ENCODE measurements at places on chromosomes 13 and 19. TPM values are rescaled to one million over a fixed set of nuclear protein-coding genes. Genes with fewer than 3 reads are reported as not detected.

SIGLEC12 gene
- not detected for total RNA-seq

SYT5 gene
- total RNA-seq: 2.1 TPM

TEAD2 gene
- total RNA-seq: 82.5 TPM

ZNF492 gene
- 0.39 TPM for total RNA-seq

CRB3 gene
- 44.4 TPM for total RNA-seq

TMEM38A gene
- total RNA-seq: 11.3 TPM

CCNA1 gene
- total RNA-seq: 7.4 TPM

- DNase-seq: no peak
- peak overlapping the region; percentile 59 for H3K27ac ChIP-seq
- H3K36me3 ChIP-seq: no peaks in the 10 kb centered on the region
Measured at GRCh38 chr13:29583073-29583785, 12.3 kb downstream of the SLC7A1 start.

DNA sequence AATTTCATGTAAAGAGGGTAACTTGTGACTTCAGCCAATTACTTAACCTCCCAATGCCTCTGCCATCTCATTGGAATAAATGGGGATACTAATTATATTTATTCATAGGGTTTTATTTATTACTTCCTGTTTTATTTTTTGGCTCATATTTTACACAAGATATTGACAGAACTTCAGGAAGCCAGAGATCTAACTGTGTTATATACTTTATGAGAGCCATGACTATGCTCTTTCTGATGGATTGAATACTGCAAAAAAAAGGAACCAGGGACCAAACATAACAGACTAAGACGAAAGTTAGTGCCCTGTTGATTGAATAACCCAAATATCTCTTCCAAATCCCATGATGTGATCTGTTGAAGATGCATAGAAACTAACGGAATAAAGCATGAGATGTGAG is 243.3 kb upstream of the STARD13 start:
- DNase-seq: no peak
- H3K4me1 ChIP-seq: 0 out of 2 replicates have a peak, but pooled peaks cover 5% of the 10 kb centered on the region
- no peaks in the 10 kb centered on the region for H3K27me3 ChIP-seq
- H3K4me3 ChIP-seq: no peak overlapping the region
- no peak overlapping the region for H3K27ac ChIP-seq
- no peaks in the 10 kb centered on the region for H3K36me3 ChIP-seq

- H3K36me3 ChIP-seq: no peaks in the 10 kb centered on the region
- H3K4me1 ChIP-seq: no peaks in the 10 kb centered on the region
- H3K27ac ChIP-seq: no peak overlapping the region
- no peaks in the 10 kb centered on the region for H3K27me3 ChIP-seq
- DNase-seq: no peak
- no peak overlapping the region for H3K4me3 ChIP-seq
Measured at GRCh38 chr19:434152-434960, 25.4 kb upstream of the C2CD4C start.

GRCh38 chr19:27777242-27777641 is 1435.7 kb downstream of the UQCRFS1 start:
- no peak overlapping the region for H3K4me3 ChIP-seq
- H3K27me3 ChIP-seq: peaks cover 18% of the 10 kb centered on the region
- H3K27ac ChIP-seq: no peak overlapping the region
- H3K4me1 ChIP-seq: no peaks in the 10 kb centered on the region
- H3K36me3 ChIP-seq: peaks cover 18% of the 10 kb centered on the region
- DNase-seq: no peak

- H3K27ac ChIP-seq: no peak overlapping the region
- H3K4me1 ChIP-seq: peaks cover 9% of the 10 kb centered on the region
- no peaks in the 10 kb centered on the region for H3K27me3 ChIP-seq
Measured at GRCh38 chr13:77415253-77416071, 88.6 kb upstream of the MYCBP2 start.

- H3K27me3 ChIP-seq: no peaks in the 10 kb centered on the region
- no peaks in the 10 kb centered on the region for H3K4me1 ChIP-seq
- H3K27ac ChIP-seq: no peak overlapping the region
- no peak for DNase-seq
- no peaks in the 10 kb centered on the region for H3K36me3 ChIP-seq
Measured at GRCh38 chr19:34808566-34808965, 35.6 kb upstream of the ZNF599 start.

DNA sequence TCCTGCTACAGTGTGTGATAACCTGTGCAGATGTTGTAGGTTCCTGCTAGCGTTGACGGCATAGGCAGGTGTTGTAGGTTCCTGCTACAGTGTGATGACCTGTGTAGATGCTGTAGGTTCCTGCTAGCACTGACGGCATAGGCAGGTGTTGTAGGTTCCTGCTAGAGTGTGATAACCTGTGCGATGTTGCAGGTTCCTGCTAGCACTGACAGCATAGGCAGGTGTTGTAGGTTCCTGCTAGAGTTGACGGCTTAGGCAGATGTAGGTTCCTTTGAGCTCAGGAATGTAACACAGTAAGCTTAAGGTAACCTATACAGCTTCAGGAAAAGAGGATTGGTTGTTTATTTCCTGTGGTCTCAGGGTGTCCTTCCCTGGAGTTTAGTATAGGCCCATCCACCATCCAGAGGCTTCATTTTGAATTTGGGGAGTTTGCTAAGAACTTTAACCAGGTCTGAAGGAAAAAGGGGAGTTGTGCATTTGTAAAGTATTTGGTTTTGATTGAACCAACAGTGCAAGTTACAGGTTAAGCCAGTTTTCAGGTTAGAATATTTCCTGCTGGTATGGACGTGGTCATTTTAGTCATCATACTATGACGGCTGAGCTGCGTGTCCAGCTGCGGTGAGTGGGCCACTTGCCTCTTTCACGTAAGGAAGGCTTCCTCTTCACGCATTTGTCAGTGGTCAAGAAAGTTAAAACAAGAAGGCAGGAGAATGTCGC is 53.8 kb downstream of the ATP11A start:
- H3K4me3 ChIP-seq: no peak overlapping the region
- no peaks in the 10 kb centered on the region for H3K36me3 ChIP-seq
- no peaks in the 10 kb centered on the region for H3K4me1 ChIP-seq
- no peaks in the 10 kb centered on the region for H3K27me3 ChIP-seq
- DNase-seq: no peak

- H3K27ac ChIP-seq: no peak overlapping the region
- no peak for DNase-seq
- no peaks in the 10 kb centered on the region for H3K36me3 ChIP-seq
- H3K27me3 ChIP-seq: no peaks in the 10 kb centered on the region
- H3K4me1 ChIP-seq: no peaks in the 10 kb centered on the region
Measured at GRCh38 chr13:51112771-51113170, 1.7 kb upstream of the C13orf42 start.
